Adipocyte (in vitro differentiated cells): ENCODE measurements at places on chromosomes 3 and 15.

DNA sequence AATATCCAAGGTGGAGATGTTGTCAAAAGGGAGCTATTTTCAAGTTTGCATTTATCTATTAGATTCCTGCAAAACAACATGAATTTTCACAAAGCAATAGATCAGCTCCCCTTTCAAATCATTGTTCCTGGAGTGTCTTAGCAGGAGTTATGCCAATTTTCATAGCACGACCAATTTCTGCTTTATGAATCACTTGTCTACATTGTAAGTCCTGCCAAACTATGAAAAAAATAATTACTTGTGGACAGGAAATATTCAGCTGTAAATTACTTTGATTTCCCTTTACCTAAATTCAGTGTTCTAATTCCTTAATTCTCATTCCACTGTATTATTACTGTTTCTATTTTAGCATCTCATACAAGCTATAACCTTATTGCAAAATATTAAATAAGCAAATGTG is 1289.6 kb downstream of the NSUN3 start:
- no peak for DNase-seq

DNA sequence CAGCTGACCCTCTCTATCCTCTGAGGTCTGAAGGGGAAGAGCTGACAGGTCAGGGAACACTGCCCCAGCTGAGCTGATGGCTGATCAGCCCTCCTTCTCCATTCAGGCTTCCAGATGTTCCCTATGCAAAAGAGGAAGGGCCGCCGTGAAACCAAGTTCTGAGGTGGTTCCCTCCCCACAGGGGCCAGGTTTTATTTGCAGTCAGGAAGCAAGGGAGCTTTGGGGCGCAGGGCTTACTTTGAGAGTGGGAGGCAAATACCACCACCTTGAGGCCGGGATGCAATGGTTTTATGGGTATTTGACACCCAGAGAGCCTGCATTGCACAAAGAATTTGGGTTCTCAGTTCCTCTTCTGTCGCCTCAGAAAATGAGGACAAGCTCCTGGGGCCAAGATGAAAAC is 186.9 kb downstream of the ARRDC4 start:
- DNase-seq = no peak

- peak; percentile 89 for DNase-seq
Measured at GRCh38 chr15:90201130-90201943, at the start of gene SEMA4B. Gene SEMA4B (plus strand): TSS chr15:90201330. CDS start chr15:90201579, 249 bp downstream.

DNA sequence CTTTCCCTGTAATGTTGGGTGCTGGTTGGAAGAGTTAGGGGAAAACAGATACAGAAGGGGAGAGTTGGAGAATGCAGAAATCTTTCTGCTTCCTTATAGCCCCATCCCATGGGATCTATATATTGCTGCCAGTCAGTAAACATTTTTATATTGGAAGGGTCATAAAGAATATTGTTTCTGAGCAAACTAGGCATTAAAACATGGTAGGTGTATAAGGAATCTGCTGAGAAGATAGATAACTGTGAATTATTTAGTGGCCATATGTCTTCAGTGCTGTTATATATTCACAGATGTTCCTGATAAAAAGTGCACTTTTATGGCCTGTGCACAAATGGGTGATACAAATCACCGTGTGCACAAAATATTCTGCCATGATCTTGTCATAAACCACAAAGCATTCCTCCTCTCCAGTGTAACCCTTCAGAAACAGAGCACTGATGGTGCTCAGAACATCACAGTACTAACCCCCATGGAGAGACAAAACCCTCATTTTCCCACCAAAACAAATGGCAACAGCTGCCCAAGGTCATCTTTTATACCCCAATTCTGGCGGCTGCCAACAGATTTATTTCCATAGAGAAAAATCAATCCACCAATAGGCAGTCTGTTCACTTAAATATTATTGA is 269.3 kb downstream of the SLC9A9 start:
- DNase-seq = no peak

DNA sequence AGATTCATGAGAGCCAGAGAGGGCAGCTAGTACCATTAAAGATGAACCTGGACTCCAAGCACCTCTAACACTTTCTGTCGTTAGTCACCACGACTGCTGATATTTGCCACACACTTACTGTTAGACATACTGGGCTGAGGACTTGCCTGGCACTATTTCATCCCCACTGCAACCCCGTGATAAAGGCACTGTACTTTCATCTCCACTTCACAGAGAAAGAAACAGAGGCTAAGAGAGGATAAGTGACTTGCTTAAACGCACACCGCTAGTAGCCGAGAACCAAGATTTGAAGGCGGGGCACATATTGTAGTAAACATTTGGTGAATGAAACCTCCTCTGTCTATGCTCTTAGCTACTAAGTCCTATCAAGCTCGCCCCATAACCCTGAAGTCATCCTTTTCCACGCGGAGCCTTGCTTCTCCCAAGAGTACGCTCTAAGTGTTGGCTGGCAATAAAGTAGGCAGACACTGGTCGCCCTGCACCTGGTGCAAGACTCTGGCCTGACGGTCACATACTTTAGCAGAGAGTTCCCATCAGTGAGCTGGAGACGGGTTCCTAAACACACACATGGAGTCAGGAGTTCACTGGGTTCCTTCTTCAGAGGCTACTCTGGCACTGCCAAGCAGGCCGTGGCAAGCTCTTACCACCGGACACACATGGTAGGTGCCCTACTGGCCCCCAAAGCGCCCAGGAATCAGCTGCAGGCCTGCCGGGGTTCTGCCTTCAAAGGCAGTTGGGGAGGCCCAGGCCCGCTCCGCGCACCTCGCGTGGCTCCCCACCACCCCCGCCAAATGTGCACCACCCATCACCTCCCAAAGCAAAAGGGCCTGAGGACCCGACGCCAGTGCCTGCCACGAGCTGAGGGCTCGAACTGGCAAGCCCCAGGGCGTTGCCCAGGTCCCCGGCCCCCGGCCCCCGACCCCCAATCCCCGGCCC is 951 bp downstream of the POMGNT2 start:
- DNase-seq = peak; percentile 0

DNA sequence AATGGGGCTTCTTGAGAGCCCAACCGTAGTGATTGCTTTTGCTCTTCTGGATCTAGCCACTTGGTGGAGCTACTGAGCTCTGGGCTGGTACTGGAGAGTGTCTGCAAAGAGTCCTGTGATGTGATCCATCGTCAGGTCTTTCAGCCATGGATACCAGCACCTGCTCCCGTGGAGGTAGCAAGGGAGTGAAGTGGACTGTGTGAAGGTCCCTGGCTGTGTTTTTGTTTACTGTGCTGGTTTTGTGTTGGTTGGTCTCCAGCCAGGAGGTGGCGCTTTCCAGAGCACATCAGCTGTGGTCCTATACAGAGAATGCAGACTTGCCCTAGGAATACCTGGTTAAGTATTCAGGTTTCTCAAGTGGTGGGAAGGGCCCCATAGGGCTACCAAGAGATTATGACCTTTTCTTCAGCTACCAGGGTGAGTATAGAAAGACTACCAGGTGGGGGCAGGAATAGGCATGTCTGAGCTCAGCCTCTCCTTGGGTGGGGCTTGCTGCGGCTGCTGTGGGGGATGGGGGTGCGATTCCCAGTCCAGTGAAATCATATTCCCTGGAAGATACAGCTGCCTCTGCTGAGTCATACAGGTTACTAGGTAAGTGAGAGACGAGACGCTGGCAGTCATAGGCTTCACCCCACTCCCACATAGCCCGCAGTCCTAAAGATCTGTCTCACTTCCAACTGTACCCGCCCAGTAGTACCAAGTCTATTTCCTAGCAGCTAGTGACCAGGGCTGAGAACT is 733.7 kb downstream of the ZNF385D start:
- DNase-seq = no peak

DNA sequence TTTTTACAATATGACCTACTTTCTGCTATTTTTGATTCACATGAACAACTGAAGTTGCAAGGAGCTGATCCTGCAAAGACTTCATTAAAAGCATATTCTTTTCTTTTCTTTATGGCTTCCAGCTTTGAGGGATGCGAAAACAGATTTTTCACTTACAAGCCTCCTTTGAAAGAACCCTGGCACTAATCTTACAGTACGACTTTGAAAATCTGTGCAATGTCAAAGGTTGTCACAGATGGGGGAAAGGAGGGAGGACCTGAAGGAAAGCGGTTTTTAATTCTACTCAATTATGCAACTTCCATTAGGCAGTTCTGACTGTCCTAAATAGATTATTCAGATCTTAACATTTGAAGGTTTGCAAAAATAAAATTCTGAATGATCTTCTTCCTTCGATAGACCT is 130.5 kb downstream of the TNIK start:
- DNase-seq = no peak

- DNase-seq = no peak
Measured at GRCh38 chr3:195213639-195214315, 57.2 kb downstream of the XXYLT1 start.

GRCh38 chr3:64216274-64217147 is 8.8 kb downstream of the PRICKLE2 start:
- no peak for DNase-seq

DNA sequence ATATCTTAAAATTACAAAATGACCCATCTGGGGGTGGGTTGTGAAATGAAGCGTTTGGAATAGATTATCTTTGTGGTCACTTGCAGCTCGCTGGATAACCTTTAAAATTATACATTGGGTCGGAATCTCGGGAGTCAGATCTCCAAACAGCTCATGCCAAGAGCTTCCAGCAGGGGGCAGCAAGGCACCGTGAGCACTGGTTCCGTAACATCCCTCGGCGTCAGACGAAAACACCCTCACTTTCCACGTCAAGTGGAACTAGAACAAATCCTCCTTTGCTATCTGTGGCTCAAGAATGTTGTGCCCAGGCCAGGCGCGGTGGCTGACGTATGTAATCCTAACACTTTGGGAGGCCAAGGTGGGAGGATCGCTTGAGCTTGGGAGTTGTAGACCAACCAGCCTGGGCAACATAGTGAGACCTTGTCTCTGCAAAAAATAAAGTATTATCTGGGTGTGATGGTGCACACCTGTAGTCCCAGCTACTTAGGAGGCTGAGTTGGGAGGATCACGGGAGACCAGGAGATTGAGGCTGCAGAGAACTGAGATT is 31.1 kb downstream of the UMPS start:
- DNase-seq = peak; percentile 97

- DNase-seq = no peak
Measured at GRCh38 chr3:179046497-179047353, 24.9 kb downstream of the ZMAT3 start.

- DNase-seq = peak; percentile 70
Measured at GRCh38 chr15:61227269-61227949, 1.7 kb downstream of the RORA start.

DNA sequence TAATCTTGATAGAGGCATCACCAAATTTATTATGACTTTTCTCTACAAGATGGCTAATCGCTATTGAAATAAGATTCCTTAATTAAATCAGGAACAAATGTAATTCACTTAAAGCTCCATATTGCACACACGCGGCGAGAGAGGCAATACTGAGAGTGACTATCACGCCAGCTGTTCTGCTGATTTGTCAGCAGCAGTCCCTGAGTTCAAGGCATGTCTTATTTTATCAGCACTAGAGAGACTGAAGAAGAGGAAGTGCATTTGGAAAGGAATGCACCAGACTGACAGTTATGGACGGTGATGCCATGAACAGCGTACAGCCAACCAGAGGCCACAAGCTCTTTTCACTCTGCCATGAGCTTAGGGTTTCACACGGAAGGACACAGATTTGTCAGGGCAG is 83.6 kb upstream of the SLCO3A1 start:
- DNase-seq = no peak

DNA sequence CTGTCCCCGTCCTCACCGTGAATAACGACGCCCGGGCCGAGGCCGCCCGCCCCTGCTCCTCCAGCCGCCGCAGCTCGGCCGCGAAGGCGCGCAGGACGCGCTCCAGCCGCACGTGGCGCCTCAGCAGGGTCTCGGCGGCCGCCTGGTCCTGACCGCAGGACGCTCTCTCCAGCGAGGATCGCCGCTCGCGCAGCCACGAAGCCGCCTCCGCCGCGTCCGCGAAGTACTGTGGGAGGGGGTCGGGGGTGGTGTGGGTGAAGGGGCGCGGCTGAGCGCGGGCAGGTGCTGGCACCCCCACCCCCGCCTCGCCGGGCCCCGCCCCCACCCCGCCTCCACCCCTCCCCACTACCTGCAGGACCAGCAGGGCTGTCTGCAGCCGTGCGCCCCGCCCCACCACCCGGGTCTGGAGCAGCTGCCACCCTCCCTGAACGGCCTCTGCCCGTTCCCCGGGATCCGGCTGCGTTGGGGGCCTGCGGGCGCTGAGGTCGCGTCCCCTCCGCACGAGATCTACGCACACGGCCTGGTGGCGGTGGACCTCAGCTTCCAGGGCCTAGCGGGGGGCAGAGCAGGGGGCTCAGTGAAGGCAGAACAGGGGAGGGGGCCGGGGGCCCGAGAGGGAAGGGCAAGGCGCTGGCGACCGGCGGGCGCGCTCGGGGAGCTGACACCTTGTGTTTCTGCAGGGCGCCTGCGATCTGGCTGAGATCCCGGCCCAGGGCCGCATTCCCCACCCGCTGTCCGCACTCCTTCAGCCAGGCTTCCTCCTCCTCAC is 11.7 kb downstream of the SPTBN5 start:
- no peak for DNase-seq

- DNase-seq = no peak
Measured at GRCh38 chr15:83445643-83446042, 1.5 kb upstream of the SH3GL3 start.

DNA sequence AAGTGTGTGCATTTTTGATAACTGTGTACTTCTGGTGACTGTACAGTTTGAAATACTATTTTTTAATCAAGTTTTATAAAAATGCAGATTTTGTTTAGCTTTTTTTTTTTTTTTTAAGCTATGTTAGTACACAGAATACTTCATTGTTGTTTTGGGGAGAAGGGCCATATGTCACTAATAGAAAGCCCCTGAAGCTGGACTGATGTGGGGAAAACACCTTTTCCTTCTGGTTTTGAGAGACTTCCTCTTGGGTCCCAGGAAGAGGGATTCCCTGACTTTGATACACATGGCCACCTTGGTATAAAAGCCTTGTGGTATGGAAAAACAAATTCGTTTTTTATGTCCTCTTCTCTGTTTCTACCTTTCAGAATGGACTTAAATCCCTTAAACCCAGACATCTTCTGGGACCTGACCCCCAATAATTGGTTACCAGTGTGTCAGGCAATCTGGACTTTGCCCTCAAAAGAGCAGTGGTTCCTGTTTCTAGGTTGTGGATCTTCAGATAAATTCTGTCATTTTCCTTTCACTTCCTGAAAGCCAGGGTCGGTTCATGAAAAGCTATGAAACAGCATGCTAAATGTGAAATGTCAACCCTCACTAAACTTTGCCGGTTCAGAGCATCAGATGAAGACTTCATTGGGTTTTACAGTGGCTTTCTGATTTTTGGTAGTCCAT is 31.1 kb upstream of the BLOC1S6 start:
- no peak for DNase-seq

DNA sequence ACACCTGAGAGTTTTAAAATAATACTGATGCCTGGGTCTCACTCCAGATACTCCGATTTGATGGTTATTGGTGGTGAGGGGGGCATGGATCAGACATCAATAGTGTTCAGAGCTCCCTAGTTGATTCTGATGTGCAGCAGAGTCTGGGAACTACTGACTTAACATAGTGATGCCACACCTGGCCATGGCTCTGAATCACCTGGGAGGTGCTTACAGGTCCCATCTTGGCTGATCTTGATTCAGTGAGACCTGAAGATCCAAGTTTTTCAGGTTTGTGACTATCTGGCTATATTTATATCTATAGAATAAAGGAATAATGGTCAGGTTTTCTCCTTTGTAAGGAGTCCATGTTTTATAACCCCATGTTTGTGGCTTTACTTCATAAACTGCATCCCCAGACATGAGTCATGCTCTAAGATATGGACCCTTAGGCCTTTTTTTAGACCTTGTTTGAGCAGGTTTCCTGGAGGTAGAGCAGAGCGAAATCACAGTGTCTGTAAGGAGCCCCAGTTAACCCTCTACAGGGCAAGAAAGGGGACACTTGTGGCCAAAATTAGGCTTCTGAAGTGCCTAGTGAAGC is 101.4 kb downstream of the LARS2 start:
- no peak for DNase-seq
